ENCODE measurements at places on chromosomes 2 and 18. TPM values are rescaled to one million over a fixed set of nuclear protein-coding genes. Genes with fewer than 3 reads are reported as not detected.
A peak's percentile ranks its signal among the peaks of the same experiment; 100 is the strongest.

GRCh38 chr2:10170256-10170655 lies 47.7 kb downstream of the RRM2 start:
- no peaks in the 10 kb centered on the region for H3K4me1 ChIP-seq
- no peak for DNase-seq
- H3K27ac ChIP-seq: no peak overlapping the region
- no peak overlapping the region for H3K4me3 ChIP-seq
- no peaks in the 10 kb centered on the region for H3K36me3 ChIP-seq

DNA sequence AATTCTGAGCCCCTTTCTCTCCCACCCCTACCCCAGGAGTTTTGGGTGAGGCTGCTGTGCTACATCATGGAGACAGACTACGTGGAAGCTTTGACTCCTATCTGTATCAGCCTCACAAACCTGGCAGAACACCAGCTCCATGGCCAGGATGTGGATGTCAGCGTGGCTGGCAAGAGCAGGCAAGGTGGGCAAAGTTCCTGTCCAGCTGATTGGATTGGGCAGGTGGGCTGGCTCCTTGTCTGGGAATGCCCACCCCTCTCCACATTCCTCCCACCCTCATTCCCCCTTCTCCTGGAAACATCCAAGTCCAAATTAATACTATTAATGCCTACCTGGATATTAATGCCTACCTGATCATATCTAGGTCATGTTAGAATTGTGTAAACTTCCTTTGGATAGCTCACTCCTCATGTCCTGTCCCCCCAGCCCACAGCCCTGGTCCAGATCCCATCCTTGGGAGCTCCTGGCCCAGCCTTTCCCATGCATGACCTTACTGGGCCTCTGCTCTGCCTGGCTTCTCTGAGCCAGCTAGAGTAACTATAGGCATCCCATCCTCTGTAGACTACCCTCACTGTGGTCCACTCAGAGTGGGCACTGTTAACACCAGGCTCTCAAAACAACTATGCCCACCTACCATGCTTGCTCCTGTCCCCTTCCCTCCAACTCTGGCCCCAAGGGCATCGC lies 24.1 kb downstream of the MROH2A start:
- H3K36me3 ChIP-seq: no peaks in the 10 kb centered on the region
- no peak for DNase-seq
- no peak overlapping the region for H3K4me3 ChIP-seq
- no peaks in the 10 kb centered on the region for H3K27me3 ChIP-seq

GRCh38 chr2:161988589-161988988 lies 85.4 kb downstream of the DPP4 start:
- no peak for DNase-seq
- no peak overlapping the region for H3K27ac ChIP-seq
- no peak overlapping the region for H3K4me3 ChIP-seq
- no peaks in the 10 kb centered on the region for H3K27me3 ChIP-seq
- H3K36me3 ChIP-seq: no peaks in the 10 kb centered on the region

DNA sequence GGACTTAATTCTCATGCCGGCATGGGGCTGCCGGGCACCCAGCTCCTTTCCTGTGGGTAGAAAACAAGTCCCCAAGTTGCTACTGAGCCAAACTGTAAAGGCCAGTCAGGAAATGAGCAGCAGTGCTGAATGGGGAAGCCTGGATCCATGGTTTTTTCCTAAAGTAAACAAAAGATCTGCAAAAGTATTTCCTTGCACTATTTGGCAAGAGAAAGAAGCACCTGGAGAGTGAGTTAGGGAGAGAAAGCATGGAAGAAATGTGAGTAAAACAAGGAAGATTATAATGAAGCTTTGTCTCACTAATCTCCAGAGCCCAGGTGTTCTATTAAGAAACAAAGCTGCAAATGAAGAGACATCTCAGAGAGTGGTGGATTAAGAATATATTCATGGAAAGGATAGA lies 117.6 kb downstream of the METTL8 start:
- no peaks in the 10 kb centered on the region for H3K4me1 ChIP-seq
- H3K27me3 ChIP-seq: no peaks in the 10 kb centered on the region
- no peak overlapping the region for H3K4me3 ChIP-seq
- no peak for DNase-seq
- H3K27ac ChIP-seq: no peak overlapping the region

DNA sequence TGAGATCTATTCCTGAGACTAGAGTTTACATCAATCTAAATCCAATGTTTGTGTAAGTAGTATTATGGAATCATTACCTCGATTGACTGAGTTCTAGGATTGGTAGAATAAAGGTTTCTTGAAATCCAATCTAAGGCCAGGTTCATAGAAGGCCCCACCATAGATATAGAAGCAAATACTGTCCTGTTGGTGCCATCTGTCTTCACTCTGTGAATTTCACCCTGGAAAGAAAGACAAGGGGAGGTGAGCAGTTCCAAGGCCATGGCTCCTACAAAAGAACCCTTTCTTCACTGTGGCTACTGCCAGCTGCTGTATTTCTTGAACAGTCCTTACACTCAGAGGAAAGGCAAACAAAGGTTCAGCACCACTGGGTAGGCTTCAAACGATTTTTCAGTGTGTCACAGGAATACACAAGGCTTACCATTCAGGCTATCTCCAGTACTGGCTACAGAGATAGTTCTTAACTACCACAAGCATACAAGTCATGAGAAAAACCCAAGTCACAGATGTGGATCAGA lies 137.0 kb downstream of the LRP2 start:
- H3K4me1 ChIP-seq: no peaks in the 10 kb centered on the region
- no peak for DNase-seq
- no peaks in the 10 kb centered on the region for H3K27me3 ChIP-seq
- H3K36me3 ChIP-seq: no peaks in the 10 kb centered on the region
- no peak overlapping the region for H3K4me3 ChIP-seq

DNA sequence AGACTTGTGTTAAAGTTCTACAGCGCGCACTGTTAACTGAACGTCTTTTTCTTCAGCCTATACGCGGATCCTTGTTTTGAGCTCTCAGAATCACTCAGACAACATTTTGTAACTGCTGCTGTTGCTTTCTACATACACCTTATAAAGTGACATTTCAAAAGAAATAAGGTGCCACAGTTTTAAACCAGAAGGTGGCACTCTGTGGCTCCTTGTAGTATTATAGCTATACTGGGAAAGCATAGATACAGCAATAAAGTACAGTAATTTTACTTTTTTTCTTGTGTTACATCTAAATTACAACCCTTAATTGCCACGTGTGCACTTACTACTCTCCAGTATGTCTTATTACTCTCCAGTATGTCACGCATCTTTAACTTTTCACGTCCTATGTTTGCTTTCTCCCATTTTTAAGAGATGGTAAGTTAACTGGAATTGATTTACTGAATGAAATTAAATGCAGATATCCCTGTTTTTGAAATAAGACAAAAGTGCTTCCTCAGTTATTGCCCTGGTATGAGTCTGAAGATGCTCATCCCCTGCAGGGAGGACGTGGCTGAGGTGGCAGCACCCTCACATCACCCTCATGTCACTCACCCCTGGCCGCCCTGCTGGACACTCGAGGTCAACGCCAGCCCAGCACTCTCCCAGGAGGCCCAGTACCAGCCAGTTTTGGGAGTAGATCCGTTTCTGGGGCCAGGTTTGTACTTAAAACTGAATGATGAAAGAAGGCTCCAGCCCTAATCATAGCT lies 37.8 kb downstream of the GORASP2 start:
- no peak for DNase-seq
- H3K4me1 ChIP-seq: no peaks in the 10 kb centered on the region
- no peak overlapping the region for H3K27ac ChIP-seq
- no peaks in the 10 kb centered on the region for H3K27me3 ChIP-seq

- no peaks in the 10 kb centered on the region for H3K27me3 ChIP-seq
- no peak overlapping the region for H3K27ac ChIP-seq
- no peaks in the 10 kb centered on the region for H3K4me1 ChIP-seq
- no peak for DNase-seq
These were observed 345.7 kb downstream of the DYSF start for GRCh38 chr2:71799013-71799575.

- no peaks in the 10 kb centered on the region for H3K36me3 ChIP-seq
- no peak overlapping the region for H3K27ac ChIP-seq
- no peaks in the 10 kb centered on the region for H3K27me3 ChIP-seq
These were observed 135.8 kb downstream of the IKZF2 start for GRCh38 chr2:213015387-213016165.

- H3K27me3 ChIP-seq: no peaks in the 10 kb centered on the region
- peaks cover 3% of the 10 kb centered on the region for H3K4me1 ChIP-seq
- DNase-seq: no peak
- no peak overlapping the region for H3K27ac ChIP-seq
These were observed 46.6 kb upstream of the AGAP1 start for GRCh38 chr2:235447210-235447609.

DNA sequence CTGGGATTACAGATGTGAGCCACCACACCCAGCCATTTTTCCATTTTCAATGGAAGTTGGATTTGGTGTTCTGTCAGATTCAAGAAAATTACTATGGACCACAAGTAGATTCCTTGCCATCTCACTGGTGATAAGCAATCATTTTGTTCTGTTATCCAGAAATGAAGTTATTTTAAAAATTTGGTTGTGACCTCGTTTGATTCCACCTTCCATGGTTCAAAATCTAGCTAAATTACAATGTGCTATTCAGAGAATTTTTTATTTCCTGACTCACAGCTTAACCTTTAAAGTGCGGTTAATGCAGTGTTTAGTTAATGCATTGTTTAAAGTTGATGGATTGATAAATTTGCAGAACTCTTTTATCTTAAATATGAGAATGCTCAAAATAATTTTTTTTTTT lies 243.2 kb upstream of the BOD1L2 start:
- no peak overlapping the region for H3K4me3 ChIP-seq
- no peaks in the 10 kb centered on the region for H3K36me3 ChIP-seq
- H3K4me1 ChIP-seq: no peaks in the 10 kb centered on the region
- no peaks in the 10 kb centered on the region for H3K27me3 ChIP-seq

DNA sequence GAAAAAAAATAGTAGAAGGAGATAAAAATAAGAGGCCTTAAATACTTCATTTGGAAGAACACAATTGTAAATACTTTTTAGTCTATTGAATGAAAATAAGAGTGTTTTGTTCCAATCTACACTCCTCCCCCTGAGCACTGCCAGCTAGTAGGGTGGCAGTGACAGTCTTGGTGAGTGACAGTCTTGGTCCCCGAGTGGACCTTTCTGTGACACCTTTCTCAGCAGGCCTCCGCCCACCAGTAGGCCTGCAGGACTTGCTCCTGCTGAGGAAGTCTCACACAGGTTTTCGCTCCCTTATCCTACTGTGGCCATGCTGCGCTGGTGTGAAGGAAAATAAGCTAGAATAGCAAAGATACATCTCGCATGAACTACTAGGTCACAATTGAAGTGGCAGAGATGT lies 666.8 kb downstream of the NR4A2 start:
- H3K27me3 ChIP-seq: no peaks in the 10 kb centered on the region
- H3K27ac ChIP-seq: no peak overlapping the region
- no peaks in the 10 kb centered on the region for H3K36me3 ChIP-seq
- no peak for DNase-seq
- H3K4me1 ChIP-seq: no peaks in the 10 kb centered on the region

GRCh38 chr2:163556511-163556910 lies 179.3 kb downstream of the FIGN start:
- no peak overlapping the region for H3K27ac ChIP-seq
- DNase-seq: no peak
- no peak overlapping the region for H3K4me3 ChIP-seq
- H3K36me3 ChIP-seq: no peaks in the 10 kb centered on the region

GRCh38 chr2:239912171-239912937 lies 112.8 kb downstream of the NDUFA10 start:
- peak overlapping the region; percentile 83 for H3K27ac ChIP-seq
- no peak overlapping the region for H3K4me3 ChIP-seq
- H3K4me1 ChIP-seq: peaks cover 18% of the 10 kb centered on the region

DNA sequence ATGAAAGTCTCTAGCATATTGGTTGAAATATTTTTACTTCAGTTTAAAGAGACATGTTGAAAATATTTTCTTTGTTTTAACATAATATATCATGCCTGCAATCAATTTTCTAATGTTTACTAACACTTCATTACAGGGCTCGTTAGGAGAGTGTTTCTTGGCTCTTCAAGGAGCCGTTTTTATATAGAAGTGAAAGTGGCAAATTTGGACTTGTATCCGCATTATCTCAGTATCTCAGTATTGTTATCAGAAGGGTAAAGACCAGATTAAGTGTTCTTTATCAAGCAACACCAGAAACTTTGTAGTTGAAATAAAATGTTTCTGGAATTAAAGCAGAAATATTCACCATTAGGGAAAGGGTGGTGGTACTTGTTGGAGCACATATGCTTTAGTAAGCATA lies 97.8 kb downstream of the BABAM2 start:
- no peaks in the 10 kb centered on the region for H3K27me3 ChIP-seq
- H3K4me3 ChIP-seq: no peak overlapping the region
- no peaks in the 10 kb centered on the region for H3K36me3 ChIP-seq
- H3K27ac ChIP-seq: no peak overlapping the region

DNA sequence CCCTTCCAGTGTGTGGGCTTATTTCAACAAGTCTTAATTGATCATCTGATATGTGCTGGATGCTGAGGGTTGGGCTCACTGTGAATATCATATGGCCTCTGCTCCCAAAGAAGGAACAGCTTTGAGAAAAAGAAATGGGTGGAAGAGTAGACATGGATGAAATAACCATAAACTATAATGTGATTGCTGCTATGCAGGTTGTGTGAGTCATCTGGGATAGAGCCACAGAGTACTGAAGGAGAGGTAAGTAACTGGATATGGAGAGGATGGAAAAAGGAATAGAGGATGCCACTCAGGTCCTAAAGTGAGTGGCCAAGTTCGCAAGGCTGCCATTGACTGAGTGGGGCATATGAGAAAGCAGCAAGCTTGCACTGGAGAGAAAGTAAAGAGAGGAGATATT lies 8.7 kb upstream of the DSG2 start:
- no peaks in the 10 kb centered on the region for H3K36me3 ChIP-seq
- H3K4me3 ChIP-seq: no peak overlapping the region
- H3K4me1 ChIP-seq: no peaks in the 10 kb centered on the region
- no peak for DNase-seq
- H3K27ac ChIP-seq: no peak overlapping the region

DNA sequence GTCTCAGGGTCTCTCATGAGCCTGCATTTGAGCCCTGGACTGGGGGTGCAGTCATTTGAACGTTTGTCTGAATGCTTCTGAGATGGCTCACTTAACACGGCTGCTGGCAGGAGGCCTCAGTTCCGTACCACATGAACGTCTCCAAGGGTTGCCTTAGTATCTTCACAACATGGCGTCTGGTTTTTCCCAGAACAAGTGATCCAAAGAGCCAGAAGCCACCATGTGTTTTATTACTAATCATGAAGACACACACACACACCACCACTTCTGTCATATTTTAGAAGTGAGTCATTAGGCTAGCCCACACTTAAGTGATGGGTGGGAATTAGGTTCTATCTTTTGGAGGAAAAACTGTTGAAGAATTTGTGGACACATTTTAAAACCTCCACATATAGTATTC lies 15.0 kb upstream of the MYO1B start:
- no peak for DNase-seq
- H3K27ac ChIP-seq: no peak overlapping the region
- no peak overlapping the region for H3K4me3 ChIP-seq
- no peaks in the 10 kb centered on the region for H3K36me3 ChIP-seq
- peaks cover 16% of the 10 kb centered on the region for H3K4me1 ChIP-seq

GRCh38 chr2:150212722-150213171 lies 274.7 kb downstream of the RND3 start:
- no peak for DNase-seq
- H3K27ac ChIP-seq: no peak overlapping the region
- H3K27me3 ChIP-seq: no peaks in the 10 kb centered on the region
- H3K36me3 ChIP-seq: no peaks in the 10 kb centered on the region
- H3K4me3 ChIP-seq: no peak overlapping the region
- H3K4me1 ChIP-seq: no peaks in the 10 kb centered on the region

SPC25 gene
- total RNA-seq: 0.50 TPM

IL1RL1 gene
- 69.6 TPM for total RNA-seq

DSC3 gene
- total RNA-seq: 0.24 TPM

REG3G gene
- not detected for total RNA-seq

MAP2 gene
- 22.6 TPM for total RNA-seq

RTKN gene
- total RNA-seq: 27.5 TPM

ITGA6 gene
- total RNA-seq: 70.4 TPM

POU3F3 gene
- not detected for total RNA-seq

CNDP1 gene
- not detected for total RNA-seq

MBD5 gene
- 46.3 TPM for total RNA-seq
